NCI-H69 (cell line): ENCODE measurements at places on chromosomes 16 and 17.
A peak's percentile ranks its signal among the peaks of the same experiment; 100 is the strongest.

- DNase-seq = no peak
Measured at GRCh38 chr16:20910781-20911321, 10.3 kb downstream of the LYRM1 start.

DNA sequence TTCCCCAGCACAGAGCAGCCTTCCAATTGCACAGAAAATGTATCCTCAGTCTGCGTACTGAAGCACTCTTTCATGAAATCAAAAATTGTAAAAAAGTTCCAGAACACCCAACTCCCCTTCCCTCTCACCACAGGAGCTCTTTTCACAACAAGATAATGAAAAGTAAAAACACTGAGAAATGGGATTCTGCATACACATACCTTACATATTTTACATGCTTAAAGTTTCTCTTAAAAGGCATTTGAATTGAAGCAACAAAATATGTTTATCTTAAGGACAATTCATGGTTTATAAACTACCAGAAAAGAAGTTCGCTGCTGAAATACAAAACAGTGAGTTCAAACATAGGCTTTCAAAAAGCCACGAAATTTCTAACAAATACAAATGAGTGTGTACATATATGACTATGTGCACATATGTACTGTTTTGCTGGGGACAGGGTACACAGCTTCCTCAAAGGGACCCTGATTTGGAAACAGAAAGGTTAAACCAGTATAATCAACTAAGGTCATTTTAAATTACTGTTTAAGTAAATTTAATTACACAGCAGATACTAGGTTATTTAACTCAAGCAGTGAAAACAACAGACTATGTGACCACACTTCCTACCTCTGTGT, 33.8 kb downstream of the COG1 start:
- DNase-seq = peak; percentile 56

GRCh38 chr16:49637933-49638672, 217.8 kb downstream of the ZNF423 start:
- no peak for DNase-seq

- no peak for DNase-seq
Measured at GRCh38 chr16:4319454-4320421, 3.9 kb downstream of the GLIS2 start.

DNA sequence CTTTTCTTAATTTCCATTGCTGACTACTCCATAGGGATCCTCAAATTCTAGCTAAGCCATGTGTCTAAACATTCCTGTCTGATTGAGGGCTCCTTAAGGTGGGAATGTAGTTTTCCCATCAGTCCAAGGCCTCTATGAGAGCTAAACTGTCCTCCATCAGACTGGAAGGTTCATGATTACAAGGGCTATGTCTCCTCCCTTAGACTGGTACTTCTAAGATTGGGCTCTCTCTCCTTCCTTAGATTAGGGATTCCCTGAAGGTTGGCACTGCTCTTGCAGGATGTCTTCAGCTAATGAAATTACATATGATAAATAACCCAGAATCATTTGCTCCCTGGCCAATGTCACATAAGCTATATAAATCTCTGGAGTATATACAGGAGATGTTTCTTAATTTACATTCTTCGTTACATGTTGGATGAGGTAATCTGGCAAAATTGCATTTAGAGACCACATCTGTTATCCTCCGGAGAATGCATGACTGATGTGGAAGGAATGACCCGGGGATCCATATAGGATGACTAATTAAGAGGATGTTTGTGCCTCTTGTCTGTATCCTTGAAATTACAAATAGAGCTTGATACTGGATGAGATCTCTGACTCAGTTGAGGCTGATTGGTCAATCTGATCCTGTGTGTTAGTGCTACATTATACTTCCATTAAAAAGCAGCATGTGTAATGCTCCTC, 14.2 kb downstream of the B4GALNT2 start:
- DNase-seq = no peak

DNA sequence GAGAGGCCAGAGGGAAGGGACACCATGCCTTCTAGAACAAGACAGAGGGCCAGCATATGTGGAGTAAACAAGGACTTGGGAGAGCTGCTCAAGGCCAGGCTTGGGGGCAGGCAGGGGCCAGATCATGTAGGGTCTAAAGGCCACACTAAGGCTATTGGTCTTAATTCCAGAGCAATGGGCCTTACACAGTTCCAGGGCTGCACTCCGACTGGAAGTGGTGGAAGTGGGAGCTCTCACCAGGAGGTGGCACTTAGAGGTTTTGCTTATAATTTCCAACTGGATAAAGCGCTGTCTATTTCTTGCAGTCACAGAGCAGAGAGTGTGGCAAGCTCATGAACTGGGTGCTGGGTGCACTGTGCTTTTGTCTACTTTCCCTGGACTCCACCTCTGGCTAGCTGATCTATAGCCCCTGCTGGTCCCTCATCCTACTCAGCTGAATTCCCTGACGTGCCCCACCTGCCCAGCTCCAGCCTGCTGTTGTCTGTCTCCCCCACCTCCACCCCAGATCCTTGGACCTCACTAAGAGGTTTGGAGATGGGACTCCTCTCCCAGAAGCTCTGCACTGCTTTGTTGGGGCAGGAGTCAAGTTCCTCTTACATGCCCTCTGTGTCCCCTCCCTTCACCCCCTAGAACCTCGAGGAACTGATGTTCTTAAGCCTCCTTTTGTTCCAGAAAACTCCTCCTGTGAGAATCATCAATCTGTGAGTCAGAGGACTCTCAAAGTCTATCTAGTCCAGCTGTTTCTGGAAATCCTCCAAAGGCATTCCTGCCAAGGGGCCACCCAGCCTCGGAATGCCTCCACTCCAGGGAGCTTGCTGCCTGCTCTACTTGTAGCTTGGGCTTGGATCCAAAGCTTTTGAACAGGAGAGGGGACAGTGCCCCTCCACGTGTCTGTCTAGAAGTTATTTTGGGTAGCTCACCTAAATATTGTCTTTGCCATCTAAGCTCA, 48.1 kb upstream of the KSR1 start:
- DNase-seq = no peak
